Heart right ventricle (tissue), 16 donors: ENCODE measurements at places on chromosomes 4 and X. TPM values are rescaled to one million over a fixed set of nuclear protein-coding genes. Genes with fewer than 3 reads are reported as not detected.

EIF2S3 gene
- 28.4 TPM for polyA plus RNA-seq

EREG gene
- polyA plus RNA-seq = 0.07 TPM

TRIM2 gene
- polyA plus RNA-seq = 8.2 TPM

SH2D1A gene
- polyA plus RNA-seq = 0.15 TPM

ABCD1 gene
- 15.3 TPM for polyA plus RNA-seq

TMPRSS11B gene
- polyA plus RNA-seq = not detected

MND1 gene
- polyA plus RNA-seq = not detected

CXCL3 gene
- 1.1 TPM for polyA plus RNA-seq

COX7B2 gene
- polyA plus RNA-seq = not detected

PRDX4 gene
- polyA plus RNA-seq = 134 TPM

TIGD4 gene
- 0.15 TPM for polyA plus RNA-seq

AFF2 gene
- polyA plus RNA-seq = not detected

IL15 gene
- 19.6 TPM for polyA plus RNA-seq

CXCR3 gene
- polyA plus RNA-seq = 0.10 TPM

TMEM154 gene
- polyA plus RNA-seq = 0.25 TPM

CT45A3 gene
- polyA plus RNA-seq = not detected

PNMA3 gene
- polyA plus RNA-seq = 4.5 TPM

EMCN gene
- polyA plus RNA-seq = 25.1 TPM

SHOX gene
- polyA plus RNA-seq = not detected

FRMPD3 gene
- polyA plus RNA-seq = 0.03 TPM

SORCS2 gene
- polyA plus RNA-seq = 0.25 TPM

NEUROG2 gene
- polyA plus RNA-seq = not detected

SSX1 gene
- not detected for polyA plus RNA-seq

PLXNB3 gene
- 1.1 TPM for polyA plus RNA-seq

PKD2 gene
- polyA plus RNA-seq = 11.8 TPM
